Dermis microvascular lymphatic vessel endothelial cell (primary cell): ENCODE measurements at places on chromosomes 12 and 14.

DNA sequence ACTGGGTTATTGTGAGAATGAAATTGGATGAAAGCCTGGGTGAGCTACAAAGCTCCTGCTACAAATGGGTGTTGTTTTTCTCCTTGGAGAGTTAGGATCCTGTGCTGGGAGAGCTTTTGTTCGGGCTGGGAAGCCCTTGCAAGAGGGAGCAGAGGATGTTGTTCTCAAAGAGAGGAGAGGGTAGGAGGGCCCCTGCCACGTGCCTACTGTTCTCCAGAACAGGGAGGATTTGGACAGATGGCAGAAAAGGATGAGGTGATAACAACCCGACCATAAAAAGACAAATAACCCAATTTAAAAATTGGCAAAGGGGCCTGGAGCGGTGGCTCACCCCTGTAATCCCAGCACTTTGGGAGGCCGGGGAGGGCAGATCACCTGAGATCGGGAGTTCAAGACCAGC is 68.8 kb downstream of the GALNT16 start:
- no peak for DNase-seq

GRCh38 chr14:58607131-58607951 is 30.4 kb upstream of the DACT1 start:
- no peak for DNase-seq

GRCh38 chr14:76268700-76269099 is 107.2 kb upstream of the ESRRB start:
- no peak for DNase-seq

- no peak for DNase-seq
Observed at GRCh38 chr12:25985316-25986175, 27.1 kb downstream of the RASSF8 start.

GRCh38 chr12:54937929-54938328 is 46.6 kb downstream of the TESPA1 start:
- no peak for DNase-seq

GRCh38 chr12:108511633-108512540 is 3.2 kb upstream of the FICD start:
- DNase-seq: peak; percentile 69

- no peak for DNase-seq
Observed at GRCh38 chr12:133222211-133222610, 13.5 kb downstream of the ANHX start.

GRCh38 chr14:68233101-68233784 is 413.7 kb downstream of the RAD51B start:
- no peak for DNase-seq

DNA sequence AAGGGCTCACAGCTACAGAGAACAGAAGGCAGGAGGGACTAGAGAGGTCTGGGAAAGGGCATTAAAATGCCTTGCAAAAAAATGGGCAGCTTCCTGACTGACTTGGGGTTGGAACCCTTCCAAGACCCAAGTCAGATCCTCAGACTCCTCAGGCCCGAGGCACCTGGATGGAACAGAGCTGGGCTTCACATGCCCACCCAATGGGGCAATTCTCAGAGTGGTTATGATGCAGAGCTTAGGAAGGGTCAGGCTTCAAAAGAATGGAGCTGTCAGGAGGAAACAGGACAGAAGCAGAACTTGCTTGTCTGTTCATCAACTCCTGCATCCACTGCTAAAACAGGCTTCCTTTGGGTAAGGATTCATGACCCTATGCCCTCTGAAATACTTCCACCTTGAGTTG is 9.7 kb upstream of the KRT1 start:
- no peak for DNase-seq

- DNase-seq: no peak
Observed at GRCh38 chr12:126233625-126234024, 1168.4 kb downstream of the AACS start.

DNA sequence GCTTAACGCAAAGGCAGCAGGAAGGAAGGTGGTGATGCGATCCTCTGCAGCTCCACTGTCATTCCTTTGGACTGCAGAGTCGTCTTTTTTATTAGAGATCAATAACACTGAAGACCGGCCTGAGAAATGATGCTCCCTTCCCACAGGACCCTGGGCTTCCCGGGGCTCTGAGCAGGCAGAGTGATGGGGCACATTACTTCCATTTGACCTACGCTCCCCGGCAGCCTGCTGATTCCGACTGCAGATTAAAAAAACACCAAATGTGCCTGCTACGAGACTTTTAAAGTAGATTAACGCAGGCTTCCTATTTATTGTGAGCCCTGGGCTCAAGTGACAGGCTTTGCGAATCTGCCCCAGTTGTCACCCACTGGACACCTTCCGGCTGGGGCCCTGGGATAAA is 37.5 kb downstream of the KCNA1 start:
- DNase-seq: no peak

GRCh38 chr12:56998981-56999380 is 7.4 kb downstream of the ZBTB39 start:
- DNase-seq: no peak

- DNase-seq: no peak
Observed at GRCh38 chr12:73352826-73353225, 1080.7 kb downstream of the TRHDE start.

DNA sequence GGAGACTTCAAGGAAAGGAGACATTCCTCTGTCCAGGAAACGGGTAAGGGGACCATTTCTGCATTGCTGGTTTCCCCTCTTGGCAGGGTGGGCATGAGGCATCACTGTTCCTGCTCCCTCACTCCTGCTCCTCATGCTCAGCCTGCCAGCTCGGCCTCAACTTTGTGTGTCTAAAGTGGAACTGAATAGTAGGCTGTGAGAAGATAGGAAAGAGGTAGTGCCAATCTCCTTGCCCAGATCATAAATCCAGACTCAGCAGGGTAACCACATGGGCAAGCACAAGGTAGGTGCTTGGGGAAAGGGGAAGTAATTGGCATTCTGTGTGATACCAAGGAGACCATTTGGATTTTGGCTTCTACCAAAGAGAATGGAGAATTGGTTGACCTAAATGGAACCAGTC is 2.6 kb downstream of the LTB4R start:
- no peak for DNase-seq

- no peak for DNase-seq
Observed at GRCh38 chr12:86837246-86837645, 581.1 kb upstream of the MGAT4C start.

GRCh38 chr12:3261782-3262359 is 184.7 kb downstream of the TSPAN9 start:
- no peak for DNase-seq

GRCh38 chr14:72552236-72552635 is 341.7 kb downstream of the DPF3 start:
- DNase-seq: no peak

DNA sequence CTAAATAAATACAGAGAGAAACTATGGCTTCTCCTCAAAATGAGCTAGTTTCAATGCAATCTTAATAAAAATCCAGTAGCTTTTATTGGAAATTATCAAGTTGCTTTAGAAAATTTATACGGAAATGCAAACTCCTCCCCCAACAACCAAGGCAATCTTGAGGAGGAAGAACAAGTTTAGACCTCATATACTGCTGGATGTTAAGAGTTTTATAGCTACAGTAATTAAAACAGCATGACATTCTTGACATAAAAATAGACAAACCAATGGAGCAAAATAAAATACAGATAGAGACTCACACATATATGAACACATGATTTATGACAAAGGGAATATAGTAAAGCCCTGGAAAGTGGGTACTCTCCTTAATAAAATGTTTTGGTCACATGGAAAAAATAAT is 368.7 kb downstream of the C12orf75 start:
- DNase-seq: no peak

DNA sequence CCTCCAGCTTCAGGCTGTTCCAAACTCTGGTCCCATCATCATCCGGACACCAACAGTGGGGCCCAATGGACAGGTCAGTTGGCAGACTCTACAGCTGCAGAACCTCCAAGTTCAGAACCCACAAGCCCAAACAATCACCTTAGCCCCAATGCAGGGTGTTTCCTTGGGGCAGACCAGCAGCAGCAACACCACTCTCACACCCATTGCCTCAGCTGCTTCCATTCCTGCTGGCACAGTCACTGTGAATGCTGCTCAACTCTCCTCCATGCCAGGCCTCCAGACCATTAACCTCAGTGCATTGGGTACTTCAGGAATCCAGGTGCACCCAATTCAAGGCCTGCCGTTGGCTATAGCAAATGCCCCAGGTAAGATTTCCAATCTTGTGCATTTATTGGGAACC is 3.3 kb downstream of the SP1 start:
- DNase-seq: no peak

DNA sequence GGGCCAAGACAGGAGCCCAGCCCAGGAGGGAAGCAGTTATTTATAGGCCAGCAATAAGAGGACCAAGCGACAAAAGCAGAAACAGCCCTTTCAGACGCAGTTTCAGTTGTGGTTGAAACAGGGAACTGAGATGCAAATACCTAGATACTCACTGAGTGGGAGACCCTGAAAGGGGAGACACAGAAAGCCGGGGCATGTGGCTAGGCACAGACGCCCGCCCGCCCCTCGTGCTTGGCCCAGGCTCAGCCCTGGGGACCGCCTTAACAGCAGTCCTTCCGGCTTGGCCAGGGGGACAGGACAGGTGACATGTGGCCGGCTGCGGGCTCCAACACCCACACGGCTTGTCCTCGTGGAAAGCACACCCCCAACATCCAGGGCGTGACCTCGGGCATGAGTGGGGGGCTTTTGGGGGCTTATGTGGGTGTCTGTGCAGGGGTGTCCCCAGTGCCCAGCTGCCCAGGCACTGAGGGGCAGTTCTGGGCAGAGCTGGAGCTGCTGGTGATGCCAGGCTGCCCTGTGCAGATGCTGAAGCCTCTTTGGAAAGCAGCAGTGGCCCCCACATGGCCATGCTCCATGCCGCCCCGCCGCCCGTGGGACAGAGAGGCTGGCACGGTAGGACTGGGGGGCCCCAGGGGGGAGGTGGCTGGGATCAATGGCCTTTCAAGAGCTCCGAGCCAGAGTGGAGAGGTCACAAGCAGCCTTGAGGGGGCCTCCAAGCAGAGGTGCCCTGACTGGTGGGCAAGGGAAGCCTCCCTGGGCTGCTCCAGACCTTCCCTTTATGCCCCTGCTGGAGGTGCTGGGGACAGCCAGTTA is 2.1 kb downstream of the PLD4 start:
- DNase-seq: no peak

DNA sequence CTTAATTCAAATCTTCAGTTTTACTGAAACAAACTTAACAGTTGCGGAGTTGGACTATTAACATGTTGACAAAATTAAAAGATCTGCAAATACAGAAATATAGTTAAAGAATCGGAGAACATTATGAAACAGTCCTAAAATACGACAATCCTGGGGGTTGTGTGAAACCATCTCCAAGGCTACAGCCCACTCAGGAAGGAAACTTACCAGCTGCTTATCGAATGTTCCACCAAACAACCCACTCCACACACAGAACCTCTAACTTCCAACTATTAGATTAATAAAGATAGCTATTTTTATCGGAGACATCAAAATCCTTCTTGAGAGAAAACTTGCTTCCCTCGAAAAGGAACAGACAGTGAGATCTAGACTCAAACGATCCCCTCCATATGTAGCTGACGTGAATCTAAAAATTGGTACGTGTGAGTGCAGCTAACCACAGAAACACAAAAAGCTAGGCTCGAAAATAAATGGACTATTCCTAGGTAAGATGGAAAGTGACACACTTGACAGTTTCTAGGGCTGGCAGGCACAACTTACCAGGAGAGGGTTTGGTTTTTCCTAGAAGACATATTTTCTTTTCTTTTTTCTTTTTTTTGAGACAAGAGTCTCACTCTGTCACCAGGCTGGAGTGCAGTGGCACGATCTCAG is 12.9 kb downstream of the VPS37B start:
- peak; percentile 29 for DNase-seq

GRCh38 chr14:84927096-84927827 is 602.7 kb upstream of the FLRT2 start:
- no peak for DNase-seq

DNA sequence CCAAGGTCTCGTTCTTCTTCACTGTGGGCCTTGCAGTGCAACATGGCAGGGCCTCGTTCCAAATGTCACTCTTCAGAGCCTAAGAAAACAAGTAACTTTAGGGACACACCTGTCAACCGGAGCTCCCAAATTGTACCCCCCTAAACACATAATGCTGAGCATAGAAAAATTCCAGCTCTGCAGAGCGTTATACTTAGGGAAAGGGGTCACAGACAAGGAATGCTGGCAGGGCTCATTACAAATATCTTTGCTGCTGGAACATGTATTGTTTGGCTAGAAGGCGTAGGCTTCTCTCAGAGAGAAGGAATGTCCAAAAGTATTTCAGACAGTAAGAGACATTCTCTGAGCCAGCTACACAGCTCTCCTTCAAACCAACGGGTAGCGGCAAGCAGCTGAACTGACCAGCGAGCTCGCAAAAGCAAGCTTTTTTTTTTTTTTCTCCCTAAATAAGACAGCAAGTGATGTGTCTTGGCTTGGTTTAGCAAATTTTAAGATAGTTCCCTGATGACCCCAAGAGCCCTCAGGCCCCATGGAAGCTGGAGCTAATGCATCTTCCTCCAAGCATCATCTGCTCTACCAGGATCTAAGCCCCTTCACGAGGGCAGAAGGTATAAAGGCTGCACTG is 24.5 kb downstream of the SSH1 start:
- DNase-seq: no peak

- DNase-seq: no peak
Observed at GRCh38 chr12:80607361-80608135, 99.9 kb upstream of the MYF6 start.

DNA sequence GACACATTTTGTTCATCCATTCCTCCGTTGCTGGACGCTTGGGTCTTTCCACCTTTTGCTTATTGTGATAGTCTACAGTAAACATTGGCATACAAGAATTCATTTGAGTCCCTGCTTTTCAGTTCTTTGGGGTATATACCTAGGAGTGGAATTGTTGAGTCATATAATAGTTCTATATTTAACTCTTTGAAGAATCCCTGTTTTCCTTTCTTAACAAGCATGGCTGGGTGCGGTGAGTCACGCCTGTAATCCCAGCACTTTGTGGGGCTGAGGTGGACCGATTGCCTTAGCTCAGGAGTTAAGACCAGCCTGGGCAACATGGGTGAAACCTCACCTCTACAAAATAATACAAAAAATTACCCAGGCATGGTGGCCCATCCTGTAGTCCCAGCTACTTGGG is 75.4 kb downstream of the CCDC92 start:
- DNase-seq: no peak

GRCh38 chr14:22391908-22392565 is 197.0 kb downstream of the DAD1 start:
- DNase-seq: peak; percentile 79

GRCh38 chr12:101493556-101493955 is 18.4 kb downstream of the SPIC start:
- DNase-seq: no peak

GRCh38 chr14:89139404-89140247 is 277.4 kb downstream of the FOXN3 start:
- DNase-seq: no peak

- no peak for DNase-seq
Observed at GRCh38 chr12:13147688-13148484, 44.4 kb upstream of the GSG1 start.

DNA sequence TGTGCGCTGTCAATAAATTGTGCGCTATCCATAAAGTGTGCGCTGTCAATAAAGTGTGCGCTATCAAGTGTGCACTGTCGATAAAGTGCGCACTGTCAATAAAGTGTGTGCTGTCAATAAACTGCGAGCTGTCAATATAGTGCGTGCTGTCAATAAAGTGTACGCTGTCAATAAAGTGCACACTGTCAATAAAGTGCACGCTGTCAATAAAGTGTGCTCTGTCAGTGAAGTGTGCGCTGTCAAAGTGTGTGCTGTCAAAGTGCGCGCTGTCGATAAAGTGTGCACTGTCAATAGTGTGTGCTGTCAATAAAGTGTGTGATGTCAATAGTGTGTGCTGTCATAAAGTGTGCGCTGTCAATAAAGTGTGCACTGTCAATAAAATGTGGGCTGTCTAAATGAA is 2.9 kb upstream of the CHGA start:
- no peak for DNase-seq
